ENCODE measurements at places on chromosomes 16 and 17.

GRCh38 chr17:75250009-75250471 is 11.4 kb downstream of the GGA3 start:
- DNase-seq = no peak

DNA sequence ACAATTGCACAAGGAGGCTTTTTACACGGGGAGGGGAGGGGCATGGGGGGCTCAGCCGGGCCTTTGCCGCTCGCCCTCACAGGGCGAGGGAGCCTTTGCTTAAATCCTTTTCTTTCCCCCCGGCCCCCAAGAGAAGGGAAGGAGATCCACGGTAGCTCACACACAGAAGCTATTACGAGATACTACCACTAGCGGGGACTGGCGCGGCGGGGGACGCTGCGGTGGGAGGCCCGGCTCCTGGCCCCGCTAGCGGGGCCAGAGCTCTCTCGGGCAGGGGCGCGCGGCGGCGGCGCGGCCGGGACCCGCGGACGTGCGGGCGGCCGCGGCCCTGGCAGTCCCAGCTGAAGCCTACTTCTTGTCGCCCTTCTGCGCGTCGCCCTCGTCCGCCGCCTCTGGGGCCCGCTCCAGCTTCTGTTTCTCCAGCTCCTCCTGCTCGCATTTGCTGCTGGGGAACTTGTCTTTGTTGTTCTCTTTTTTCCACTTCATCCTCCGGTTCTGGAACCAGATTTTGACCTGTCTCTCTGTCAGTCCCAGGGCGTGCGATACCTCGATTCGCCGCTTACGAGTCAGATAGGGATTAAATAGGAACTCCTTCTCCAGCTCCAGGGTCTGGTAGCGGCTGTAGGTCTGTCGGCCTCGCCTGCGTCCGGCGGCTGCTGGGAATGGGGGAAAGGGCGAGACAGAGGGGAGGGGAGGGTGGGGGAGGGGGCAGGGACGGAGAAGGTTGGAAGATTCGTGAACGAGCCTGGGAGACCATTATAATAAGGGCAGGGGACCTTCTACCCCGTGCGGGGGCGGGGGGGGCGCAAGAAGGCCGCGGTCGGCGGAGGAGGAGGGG is 2.0 kb downstream of the HOXB8 start:
- DNase-seq = no peak

- DNase-seq = no peak
Measured at GRCh38 chr17:30199600-30199999, 35.9 kb downstream of the SLC6A4 start.

DNA sequence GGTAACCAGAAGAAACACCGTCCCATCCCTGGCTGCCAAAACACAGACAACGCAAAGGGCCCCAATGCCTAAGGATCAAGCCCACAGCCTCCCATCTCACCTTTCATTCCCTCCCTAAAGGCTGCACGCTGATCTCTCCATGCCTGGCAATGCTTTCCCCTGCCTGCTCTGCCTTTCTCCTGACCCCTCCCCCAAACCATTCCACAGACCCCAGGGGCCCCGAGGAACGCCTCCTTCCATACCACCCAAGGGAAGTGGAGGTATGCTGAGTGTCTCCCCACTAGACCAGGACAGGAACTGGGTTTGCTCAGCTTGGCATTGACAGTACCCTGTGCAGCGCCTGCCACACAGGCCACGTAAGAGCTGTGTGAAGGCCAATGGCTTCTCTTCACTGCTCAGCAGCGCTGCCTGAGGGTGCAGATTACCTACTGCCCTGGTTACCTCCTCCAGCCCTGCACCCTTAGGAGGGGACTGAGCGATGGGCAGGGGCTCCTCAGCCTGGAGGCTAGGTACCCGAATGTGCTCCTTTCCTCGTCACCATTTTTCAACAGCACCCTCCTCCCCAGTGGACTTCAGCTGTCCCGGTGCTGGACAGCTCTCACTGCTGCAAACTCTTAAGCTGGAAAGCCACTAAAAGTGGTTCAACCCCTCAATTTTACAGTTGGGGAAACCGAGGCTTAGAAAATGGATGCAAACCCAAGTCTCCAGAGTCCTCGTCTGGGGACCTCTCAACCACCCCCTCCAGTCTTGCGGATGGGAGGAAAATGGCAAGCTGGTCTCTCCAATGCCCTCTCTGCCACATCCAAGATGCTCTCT is 45.0 kb downstream of the SRCIN1 start:
- DNase-seq = no peak

DNA sequence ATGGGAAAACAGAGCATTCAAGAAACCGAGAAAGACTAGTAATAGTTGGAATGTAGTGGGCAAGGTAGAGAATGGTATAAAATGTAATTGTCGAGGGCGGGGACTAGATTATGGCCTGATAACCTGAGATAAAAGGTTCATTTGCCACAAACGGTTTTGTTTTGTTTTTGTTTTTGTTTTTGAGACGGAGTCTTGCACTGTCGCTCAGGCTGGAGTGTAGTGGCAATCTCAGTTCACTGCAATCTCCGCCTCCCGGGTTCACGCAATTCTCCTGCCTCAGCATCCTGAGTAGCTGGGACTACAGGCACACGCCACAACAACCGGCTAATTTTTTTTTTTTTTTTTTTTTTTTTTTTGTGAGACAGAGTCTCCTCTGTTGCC is 1.4 kb downstream of the NEK8 start:
- no peak for DNase-seq

DNA sequence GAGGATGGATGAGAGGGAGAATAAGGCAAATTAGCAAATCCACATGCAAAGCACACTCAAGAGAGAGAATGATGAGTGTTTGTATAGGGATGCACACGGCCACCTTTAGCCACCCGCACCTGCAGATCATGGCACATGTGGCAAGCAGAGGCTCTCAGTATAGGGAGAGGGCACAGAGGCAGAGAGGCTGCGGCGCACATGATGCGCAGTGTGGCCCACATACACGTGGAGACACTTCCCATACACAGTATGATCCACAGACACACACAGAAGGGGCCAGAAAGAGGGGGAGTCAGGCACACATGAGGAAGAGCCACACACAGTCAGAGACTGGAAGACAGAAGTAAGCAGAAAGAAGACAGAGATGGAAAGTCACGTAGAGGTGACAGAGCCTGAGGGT is 6.5 kb upstream of the CHD3 start:
- no peak for DNase-seq

GRCh38 chr16:560701-561412 is 663 bp downstream of the PRR35 start:
- DNase-seq = no peak

DNA sequence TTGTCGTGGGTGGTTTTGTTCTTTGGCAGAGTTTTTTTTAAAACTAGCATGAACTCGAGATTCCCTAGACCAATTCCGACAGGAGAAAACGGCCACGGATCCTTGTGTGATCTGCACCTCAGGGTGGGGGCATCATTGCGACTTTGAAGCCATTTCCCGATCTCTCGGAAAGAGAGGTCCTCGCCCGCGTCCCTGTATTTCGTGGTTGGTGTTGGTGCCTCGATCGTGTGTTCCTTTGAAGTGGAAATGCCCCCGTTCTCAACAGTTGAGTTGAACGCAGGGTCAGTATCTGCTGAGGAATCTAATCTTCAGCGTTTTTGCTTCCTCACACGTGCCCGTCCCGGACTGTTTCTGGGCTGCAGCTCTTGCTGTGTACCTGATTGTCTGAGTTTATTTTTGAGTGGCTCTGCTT is 1.1 kb downstream of the CRAMP1 start:
- DNase-seq = no peak

- no peak for DNase-seq
Measured at GRCh38 chr16:23930791-23931190, 95.0 kb downstream of the PRKCB start.

DNA sequence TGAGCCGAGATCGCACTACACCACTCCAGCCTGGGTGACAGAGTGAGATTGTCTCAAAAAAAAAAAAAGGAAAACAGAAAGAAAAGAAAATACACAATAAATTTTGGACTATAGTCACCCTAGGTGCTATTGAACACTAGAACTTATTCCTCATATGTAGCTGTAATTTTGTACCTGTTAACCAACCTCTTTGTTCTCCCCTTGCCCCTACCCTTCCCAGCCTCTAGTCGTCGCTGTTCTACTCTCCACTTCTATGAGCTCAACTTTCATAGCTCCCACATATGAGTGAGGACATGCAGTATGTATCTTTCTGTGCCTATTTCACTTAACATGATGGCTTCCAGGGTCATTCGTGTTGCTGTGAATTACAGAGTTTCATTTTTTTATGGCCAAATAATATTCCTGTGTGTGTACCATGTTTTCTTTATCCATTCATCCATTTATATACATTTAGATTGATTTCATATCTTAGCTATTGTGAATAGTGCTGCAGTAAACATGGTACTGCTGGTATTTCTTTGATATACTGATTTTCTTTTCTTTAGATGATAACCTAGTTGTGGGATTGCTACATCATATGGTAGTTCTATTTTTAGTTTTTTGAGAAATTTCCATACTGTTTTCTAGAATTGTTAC is 28.3 kb downstream of the VPS35L start:
- no peak for DNase-seq

- no peak for DNase-seq
Measured at GRCh38 chr17:76546556-76547182, 6.8 kb downstream of the PRCD start.

GRCh38 chr17:37111329-37111728 is 162.6 kb downstream of the AATF start:
- no peak for DNase-seq

DNA sequence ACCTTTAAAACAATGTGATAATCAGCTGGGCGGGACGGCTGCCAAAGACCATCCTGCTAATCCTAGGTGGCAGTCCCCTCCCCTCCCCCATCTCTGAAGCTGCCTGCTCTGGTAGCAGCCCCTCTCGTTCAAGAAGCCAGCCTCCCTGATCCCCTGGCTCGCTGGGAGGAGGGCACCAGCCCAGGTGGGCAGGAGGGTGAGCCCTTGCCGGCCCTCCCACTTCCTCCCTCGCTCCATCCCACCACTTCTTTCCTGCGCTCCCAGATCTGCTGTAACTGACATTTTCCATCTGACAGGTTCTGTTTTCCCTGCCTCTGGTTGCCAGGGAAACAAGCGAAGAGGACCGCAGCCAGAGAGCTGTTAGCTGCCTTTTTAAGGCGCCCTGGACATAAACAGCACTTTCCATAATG is 155.7 kb upstream of the TNRC6C start:
- no peak for DNase-seq

DNA sequence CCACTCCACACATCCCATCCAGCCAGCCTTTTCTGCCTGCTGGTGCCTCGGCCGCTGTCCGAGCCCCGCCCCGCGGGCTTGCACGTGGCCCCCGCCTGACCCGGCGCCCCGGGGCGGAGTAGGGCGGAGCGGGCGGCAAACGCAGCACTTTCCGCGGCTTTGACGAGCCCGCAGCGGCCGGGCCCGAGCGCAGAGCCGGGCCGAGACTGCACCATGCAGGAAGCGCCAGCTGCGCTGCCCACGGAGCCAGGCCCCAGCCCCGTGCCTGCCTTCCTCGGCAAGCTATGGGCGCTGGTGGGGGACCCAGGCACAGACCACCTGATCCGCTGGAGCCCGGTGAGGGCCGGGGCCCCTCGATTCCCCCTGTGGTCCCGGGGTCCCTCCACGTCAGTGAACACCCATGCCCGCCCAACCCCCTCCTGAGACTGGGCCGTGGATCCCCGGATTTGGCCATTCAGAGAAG is at the start of gene HSF4:
TSS of gene HSF4 (plus strand) at position 147 of the 463 bp plus-strand sequence. CDS start at position 214, 67 bp downstream.
- DNase-seq = no peak

DNA sequence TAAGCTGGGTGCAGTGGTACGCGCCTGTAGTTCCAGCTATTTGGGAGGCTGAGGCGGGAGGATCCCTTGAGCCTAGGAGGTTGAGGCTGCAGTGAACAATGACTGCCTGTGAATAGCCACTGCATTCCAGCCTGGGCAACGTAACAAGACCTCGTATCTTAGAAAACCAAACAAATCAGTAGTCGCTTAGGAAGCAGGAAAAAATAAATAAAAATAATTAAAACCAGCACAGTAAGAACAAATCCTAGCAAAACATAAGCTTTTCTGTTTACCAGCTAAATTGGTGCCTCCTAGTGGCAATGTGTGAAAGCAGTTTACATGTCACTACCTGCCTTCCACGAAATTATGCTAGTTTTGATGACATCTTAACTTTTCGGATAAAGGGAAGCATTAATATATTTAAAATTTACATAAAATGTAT is 1.3 kb downstream of the ARMC5 start:
- DNase-seq = no peak

DNA sequence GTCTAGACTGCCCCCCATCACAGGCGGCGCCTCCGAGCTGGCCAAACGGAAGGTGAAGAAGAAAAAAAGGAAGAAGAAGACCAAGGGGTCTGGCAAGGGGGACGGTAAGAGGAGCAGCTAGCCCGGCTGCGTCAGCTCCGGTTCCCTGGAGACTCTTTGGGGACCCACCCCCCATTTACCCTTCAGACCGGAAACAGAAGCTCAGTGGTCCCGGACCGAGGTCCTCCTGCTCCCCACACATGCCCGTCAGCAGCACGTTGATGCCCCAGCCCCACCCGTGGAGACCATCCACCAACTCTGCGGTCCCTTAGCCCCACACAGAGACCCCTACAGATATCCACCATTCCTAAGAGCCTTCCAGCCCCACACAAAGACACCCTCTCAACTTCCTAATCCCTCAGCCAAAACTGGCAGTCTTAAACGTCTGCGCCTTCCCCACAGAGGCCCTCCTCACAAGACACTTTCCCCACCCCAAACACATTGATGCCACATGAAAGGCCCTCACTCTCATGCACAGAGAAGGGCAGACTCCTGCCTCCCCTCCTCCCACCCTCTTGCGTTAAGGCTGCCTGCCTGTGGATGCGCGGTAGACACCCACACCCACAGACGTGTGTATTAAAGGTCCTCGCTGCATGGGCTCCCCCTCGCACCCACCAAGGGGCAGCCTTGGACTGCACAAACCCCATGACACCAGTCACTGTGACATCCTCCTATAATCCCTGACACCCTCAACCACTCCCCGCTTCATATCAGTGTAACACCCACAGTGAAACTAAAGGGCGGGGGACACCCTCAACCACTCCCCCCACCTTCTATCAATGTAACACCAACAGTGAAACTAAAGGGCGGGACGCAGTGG is 58.2 kb upstream of the RPH3AL start:
- DNase-seq = no peak

GRCh38 chr17:42061646-42062487 is 11.5 kb upstream of the C17orf113 start:
- DNase-seq = no peak

DNA sequence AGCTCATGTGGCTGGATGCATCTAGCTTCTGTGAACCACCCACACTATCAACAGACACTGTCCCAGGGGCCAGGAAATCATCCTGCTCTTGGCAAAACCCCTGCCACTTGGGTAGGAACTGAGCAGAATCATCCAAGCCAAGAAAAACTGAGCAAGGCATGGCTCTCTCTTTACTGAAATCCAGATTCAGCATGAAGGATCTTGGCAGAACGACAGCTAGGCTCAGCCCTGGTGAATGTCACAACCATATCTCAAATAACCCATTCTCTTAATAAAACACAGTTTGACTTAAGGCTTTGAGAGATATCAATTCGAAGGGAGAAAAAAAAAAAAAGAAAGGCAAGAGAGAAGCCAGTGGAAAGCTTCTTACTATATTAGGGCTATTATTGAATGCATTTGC is 72.2 kb downstream of the MAF start:
- no peak for DNase-seq

GRCh38 chr17:17736205-17737183 is 55.2 kb downstream of the RAI1 start:
- DNase-seq = no peak
